ENCODE measurements at places on chromosomes 2 and 18.

- DNase-seq = peak; percentile 8
Observed at GRCh38 chr2:222057347-222058073, 241.3 kb downstream of the PAX3 start.

- no peak for DNase-seq
Observed at GRCh38 chr2:218970894-218971293, 11.4 kb downstream of the CDK5R2 start.

DNA sequence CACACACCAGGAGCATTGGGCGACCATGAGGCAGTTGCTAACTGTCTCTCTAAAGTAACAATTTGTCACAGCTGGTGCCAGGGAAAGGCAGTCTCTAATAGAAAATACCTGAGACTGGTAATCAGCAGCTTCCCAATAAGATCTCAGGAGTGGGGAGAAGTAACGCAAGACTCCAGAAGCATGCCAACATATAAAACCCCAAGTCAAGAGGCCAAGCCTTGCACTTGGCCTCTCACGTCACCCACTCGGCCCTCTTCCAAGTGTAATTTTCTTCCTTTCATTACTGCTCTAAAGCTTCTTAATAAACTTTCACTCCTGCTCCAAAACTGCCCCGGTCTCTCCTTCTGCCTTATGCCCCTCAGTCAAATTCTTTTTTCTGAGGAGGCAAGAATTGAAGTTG lies 455.6 kb upstream of the ACVR2A start:
- DNase-seq = no peak

DNA sequence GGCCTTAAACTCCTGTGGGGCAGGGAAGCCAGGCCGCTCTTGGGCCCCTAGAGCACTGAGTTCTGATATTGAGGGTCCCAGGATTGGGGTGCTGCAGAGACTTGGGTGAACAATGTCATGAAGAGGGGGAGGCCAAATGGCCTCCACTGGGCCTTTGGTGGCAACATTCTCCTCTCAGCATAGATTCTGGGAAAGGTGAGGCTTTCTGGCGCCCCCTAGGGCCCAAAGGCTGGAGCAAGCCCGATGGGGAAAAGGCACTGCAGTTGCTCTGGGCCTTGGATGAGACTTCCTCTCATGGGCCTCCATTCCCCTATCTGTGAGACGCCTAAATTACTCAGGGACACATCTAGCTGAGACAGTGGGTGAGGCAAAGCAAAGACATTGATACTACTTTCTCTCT lies 84.8 kb downstream of the ACAA2 start:
- DNase-seq = peak; percentile 64

DNA sequence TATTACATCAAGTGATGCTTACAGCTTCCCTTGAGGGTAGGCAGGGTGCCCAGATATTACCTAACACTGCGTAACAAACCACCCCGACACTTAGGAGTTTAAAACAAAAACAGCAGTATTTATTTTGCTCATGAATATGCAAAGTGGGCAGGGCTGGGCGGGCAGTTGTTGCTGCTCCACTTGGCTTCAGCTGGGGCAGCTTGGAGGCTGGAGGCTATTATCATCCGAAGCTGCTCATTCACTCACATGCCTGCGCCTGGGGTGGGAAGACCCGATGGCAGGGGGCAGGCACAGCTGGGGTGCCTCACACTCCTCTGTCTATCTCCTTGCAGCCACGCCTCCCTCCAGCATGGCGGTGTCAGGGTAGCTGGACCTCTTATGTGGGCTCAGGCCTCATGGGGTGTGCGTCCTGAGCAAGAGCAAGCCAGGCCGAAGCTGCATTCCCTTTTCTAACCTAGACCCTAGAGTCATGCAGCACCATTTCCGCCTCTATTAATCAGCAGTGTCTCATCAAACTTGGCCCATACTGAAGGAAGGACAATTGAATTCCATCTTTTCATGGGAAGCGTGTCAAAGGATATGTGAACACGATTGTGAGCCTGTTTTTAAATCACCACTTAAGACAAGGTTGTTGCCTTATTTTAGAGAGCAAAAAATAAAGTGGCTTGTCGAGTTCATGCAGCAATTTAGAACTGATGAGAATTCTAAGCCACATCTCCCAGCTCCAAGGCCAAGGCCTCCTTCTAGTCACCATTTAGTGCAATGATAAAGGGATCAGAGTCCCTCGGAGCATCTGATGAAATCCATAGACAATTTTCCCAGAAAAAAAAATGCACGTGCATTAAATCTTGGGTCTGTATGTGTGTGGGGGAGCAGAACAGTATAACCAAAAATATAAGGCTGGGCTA lies 54.9 kb downstream of the SDC1 start:
- no peak for DNase-seq

GRCh38 chr2:30486655-30487054 lies 39.6 kb downstream of the LCLAT1 start:
- DNase-seq = no peak

- DNase-seq = no peak
Observed at GRCh38 chr2:12479065-12479601, 237.6 kb upstream of the TRIB2 start.

DNA sequence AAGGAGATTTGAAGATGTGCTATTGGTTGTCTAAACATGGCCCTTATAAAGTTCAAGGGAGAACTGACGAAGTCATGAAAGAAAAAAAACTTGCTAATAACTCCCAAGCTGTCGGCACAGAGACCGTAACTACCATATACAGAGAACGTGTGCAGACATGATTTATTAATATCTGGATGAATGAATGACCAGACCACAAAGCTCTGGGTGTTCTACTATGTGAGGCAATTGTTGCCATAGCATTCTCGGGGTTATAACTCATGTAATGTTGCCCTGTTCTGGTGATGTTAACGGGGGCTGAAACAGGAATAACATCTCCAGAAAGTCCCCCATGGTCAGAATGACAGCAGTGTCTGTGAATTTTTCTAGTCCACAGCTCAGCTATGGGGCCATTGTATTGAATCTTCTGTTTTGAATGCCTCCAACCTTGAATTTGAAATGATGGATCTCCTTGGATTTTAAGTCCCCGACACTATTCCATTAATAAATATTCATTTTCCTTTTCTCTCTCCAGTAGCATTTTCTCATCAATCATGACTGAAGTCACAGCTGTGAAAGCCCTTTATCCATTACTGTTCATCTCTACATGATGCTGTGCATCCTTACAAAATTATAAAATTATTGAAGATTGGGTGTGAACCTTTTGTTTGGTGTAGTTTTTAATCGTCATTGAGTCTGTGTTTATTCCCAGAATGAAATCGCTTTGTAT lies 483.4 kb upstream of the KLHL29 start:
- DNase-seq = no peak

DNA sequence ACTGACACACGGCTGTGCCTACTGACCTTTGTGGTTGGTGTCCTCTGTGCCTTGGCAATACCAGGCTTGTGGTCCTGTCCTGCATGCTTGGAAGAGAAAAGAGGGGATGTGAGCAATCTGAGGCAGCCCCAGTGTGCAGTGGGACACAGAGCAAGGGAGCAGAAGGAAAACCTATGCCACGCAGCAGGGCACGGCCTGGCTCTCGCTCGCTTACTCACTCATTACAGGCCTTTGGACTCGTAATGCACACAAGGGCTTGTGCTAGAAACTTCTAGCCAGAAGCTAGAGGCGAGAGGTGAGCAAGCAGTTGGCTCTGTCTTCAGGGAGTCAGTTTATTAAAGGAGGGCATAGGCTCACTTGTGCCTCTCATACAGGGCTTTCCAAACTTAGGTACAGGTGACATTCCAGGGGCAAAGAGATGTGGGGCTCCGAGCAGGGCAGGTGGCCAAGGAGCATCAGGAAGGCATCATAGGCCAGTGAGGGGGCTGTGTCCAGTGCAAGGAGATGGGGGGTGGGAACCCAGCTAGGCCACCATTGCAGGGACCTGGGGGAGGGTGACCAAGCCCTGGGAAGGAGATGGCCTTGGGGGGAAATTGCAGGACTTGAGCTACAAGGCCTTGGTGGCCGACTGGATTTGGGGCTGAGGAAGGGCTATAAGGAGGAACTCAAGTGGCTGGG lies 100.8 kb downstream of the DYSF start:
- no peak for DNase-seq

- no peak for DNase-seq
Observed at GRCh38 chr18:60754413-60755009, 381.9 kb upstream of the MC4R start.

- no peak for DNase-seq
Observed at GRCh38 chr2:31440764-31441163, 26.2 kb upstream of the XDH start.

DNA sequence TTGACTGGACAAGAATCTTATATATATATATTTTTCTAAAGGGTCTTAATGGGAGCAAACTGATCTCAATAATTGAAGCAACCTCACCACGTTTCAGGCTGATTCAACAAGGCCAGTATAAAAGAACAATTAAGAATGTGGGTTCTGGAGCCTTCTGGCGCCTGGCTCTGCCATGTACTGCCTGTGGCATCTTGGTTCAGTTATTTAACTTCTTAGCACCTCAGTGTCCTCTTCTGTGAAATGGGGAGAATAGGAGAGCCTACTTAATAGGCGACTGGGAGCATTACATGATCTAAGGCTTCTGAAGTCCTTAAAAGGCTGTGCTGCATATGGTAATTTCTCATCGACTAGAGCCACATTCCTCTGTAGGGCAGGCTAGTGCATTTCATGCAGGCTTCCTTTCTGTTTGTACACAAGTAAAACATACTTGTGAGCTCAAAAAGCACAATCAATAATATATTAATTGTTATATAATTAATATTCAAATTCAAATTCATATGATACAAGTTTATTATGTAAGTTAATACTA lies 118.4 kb upstream of the LYPD1 start:
- DNase-seq = no peak

GRCh38 chr18:48045744-48046143 lies 115.3 kb upstream of the SMAD2 start:
- DNase-seq = no peak

GRCh38 chr2:42317486-42317885 lies 43.5 kb downstream of the COX7A2L start:
- no peak for DNase-seq

- no peak for DNase-seq
Observed at GRCh38 chr2:201622306-201622970, 20.9 kb downstream of the TMEM237 start.

DNA sequence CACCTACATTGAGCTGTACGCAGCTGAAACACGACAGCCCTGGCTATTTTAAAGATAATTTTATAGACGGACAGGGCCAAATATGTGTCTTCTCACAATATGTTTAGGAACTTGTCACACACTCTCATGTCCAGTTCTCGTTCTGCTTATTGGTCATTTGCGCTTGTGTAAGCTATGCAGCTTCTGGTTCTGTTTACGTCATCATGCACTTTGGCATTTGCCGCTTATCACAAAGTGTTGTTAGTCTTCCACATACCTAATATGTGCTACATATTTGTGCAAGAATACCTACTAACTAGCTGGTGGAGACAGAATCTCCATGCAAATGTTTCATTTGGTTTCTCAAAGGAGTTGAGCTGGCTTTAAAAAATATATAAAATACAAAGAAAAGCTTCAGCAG lies 7.5 kb upstream of the ZNF516 start:
- no peak for DNase-seq

- DNase-seq = no peak
Observed at GRCh38 chr2:72129681-72130340, 17.9 kb downstream of the CYP26B1 start.

DNA sequence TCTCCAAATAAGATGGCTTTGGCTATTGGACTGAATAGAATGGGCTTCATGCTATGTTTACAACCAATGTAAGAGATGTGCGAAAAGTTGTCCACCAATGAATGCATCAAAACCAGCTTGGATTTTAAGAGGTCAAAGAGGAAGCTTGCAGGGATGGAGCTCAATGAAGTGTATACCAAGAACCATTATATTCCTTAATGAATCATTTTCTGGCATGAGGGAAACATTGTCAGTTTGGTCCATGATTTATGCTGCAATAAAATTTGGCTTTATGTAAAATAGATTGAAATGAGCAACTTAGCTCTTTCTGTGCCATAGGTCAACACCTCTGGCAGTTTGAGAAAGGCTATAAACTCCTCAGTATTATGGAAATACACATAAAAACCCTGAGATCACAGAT lies 107.3 kb downstream of the SH3BP4 start:
- DNase-seq = no peak

- no peak for DNase-seq
Observed at GRCh38 chr2:63131196-63131595, 80.6 kb downstream of the OTX1 start.

- DNase-seq = no peak
Observed at GRCh38 chr2:147806846-147807245, 38.0 kb upstream of the ACVR2A start.

DNA sequence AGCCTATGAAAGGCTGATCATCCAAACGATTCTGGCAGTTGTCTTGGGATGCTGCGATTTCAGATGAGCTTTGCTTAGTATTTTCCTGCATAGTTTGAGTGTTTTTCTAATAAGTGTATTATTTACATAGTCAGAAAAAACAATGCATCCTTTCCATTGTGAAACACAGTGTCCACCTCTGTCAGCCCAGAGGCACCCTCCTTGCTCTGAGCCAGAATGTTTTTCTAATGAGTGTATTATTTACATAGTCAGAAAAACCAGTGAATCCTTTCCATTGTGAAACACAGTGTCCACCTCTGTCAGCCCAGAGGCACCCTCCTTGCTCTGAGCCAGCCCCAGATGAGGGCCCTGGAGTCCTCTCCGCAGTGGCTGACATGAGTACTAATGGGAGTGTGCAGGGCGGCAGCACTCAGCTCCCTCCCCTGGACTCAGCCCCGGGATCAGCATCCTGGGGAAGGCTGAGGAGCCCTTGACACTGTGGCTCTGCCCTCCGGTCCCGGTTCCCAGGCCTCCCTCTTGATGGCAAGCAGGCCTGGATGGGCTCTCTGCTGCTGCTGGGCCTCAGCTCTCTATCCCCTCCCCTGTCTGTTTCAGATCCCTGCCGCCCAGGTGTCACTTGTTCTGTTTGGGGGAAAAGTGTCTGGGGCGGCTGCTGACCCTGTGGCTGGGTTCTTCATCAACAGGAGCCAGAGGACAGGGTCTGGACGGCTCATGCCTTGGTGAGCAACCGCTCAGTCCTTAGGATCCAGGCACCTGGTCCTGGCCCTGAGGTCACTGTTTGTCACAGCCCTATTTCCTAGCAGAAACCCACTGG lies 5.9 kb downstream of the MFSD2B start:
- no peak for DNase-seq

GRCh38 chr2:224433442-224433841 lies 31.5 kb upstream of the FAM124B start:
- no peak for DNase-seq

- peak; percentile 32 for DNase-seq
Observed at GRCh38 chr2:126634273-126634861, 21.6 kb upstream of the GYPC start.

- no peak for DNase-seq
Observed at GRCh38 chr2:229118927-229119326, 152.2 kb downstream of the PID1 start.

DNA sequence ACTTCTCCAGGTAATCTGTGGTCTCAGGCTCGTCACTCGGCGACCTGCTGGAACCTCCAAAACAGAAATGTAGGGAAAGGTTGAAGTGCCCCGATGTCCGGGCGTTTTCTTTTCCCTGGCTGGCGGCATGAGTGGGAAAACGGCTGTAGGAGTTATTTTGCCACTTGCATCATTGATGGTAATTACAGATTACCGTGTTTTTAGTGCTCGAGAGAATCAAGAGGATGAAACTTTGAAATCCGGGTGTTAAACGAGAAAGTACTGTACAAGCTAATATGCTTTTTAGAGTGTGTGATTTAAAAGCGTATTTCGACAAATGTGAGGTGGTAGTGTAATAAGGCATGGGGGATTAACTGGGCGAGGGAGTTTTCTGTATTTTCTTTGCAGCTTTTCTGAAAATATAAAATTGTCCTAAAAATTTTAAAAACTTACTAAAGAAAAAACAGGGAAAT lies 819 bp downstream of the GRHL1 start:
- DNase-seq = no peak

All from activated CD4-positive, alpha-beta T cell treated with anti-CD3 and anti-CD28 coated beads, Interleukin-2, Interleukin-6, amounts not matched to agents 100 ng/mL and 50 ng/mL, durations not matched to agents 16 hours and 8 hours (primary cell).